ENCODE measurements at places on chromosomes 12 and 14.

DNA sequence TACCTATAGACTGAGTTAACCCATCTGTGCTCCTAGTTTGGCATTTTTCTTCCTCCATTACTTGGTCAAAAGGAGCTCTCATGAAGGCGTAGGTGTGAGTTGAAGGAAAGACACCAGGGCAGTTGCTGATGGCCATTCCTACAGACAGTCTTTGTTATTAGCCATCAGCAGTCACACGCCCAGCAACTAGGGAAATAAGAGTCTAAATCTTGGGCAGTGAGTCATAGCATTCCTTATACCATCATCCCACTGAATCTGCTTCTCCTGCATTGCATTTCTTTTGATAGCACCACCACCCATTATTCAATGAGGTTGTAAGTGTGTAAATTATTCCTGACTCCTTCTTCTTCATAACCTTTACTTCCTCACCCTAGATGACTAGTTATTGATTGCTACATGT, 150.9 kb upstream of the IGF1 start:
- peak; percentile 30 for DNase-seq

DNA sequence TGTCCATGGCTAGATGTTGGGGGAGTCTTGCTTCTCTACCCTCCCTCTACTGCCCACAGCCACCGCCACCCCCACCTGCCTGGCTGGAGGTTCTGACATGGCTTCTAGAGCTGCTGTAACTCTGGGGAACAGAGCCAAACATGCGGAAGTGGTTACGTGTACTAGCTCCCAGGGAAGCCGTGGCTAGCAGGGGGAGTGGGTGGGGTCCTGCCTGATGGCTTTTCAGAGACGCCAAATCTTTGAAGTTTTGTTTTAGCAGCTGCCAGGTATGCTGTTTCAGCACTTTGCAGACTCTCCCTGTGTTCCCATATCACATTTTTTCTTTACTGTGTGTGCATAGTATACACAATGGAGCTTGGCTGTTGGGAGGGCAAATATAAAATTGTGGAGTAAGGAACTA, 150.3 kb downstream of the TGFB3 start:
- DNase-seq, result no peak

DNA sequence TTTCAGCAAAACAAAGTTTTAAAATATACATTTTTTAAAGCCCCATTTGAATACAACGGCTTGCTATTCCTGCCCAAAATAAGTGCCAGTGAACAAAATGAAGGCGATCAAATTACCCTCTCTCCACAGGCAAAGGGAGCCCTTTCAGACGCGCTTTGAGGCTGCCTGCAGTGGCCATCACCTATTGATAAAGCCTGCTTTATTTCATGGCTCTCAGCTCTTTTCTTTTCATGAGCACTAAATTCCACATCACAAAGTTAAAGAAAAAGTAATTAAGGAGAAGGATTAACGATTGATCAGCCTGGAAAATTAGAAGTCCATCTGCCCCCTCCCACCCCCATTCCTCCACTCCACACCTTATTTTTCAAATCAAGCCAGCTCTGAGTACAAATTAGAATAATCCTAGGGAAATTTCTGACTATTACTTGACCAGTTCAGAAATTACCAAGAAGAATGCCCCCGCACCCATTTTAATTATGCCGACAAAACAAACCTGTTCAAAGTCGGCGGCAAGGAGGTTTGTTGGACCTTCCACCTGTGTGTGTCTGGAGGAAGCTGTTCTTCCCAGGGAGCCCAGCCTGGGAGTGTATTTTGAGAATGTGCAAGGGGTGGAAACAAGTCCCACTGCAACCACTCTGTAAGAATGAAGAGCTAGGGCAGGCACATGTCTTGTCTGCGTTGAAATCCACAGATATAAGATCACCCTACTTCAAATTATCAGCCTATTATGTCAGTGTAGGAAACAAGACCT, 64.2 kb upstream of the RIC8B start:
- DNase-seq, result no peak

DNA sequence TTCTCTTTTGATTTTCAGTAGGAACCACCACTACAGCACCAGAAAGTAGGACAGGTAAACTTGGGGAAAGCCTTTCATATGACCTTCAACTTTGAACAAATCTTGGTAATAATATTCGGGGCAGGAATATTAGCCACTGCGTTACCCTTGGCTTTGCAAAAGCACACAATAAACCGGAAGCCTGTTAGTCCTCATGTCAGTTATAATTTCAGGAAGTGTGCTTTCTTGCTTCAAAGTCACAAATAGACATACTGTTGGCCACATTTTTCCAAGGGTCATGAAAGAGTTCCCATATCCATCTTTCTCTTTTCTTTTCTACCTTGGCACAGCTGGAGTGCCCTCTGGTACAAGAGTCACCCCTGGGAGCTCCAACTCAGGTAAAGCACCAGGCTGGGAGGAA, 167.2 kb upstream of the CNTN1 start:
- no peak for DNase-seq

DNA sequence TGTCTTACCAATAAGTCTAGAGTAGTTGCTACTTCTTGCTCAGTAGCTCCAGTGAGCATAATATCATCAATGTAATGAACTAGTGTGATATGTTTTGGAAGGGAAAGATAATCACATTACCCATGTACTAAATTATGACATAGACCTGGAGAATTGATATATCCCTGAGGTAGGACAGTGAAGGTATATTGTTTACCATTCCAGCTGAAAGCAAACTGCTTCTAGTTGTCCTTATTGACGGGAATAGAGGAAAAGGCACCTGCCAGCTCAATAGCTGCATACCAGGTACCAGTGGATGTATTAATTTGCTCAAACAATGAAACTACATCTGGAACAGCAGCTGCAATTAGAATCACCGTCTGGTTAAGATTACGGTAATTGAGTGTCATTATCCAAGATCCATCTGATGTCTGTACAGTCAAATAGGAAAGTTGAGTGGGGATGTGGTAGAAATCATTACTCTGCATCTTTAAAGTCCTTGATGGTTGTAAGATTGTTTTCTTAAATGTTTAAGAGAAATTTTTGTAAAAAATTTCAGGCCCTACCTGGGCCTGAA, 100.0 kb upstream of the ARHGAP5 start:
- no peak for DNase-seq

DNA sequence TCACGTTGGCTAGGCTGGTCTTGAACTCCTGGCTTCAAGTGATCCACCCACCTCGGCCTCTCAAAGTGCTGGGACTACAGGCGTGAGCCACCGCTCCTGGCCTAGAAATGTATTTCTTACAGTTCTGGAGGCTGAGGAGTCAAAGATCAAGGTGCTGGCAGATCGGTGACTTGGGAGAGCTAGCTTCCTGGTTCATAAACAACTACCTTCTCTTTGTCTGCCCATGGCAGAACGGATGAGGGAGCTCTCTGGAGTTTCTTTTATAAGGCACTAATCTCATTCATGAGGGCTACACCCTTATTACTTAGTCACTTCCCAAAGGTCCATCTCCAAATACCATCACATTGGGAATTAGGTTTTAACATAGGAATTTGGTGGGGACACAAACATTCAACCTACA, 38.9 kb downstream of the SLC17A8 start:
- DNase-seq, result no peak

DNA sequence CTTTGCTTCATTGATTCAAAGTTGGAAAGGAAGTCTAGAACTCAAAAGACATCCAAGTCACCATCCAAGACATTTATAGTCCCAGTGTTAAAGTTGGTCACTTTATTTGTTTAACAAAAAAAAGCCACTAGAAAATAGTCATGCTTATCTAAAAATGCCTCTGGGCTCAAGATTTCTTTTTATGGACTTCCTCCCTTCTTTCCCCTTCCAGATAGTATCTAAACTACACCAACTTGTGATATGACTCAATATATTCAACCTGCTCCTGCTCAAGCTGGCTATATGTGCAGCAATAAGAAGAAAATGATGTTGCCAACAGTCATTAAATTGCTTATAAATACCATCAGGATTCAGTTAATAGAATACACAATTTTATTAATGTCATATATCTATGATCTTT, 1177.1 kb downstream of the FLRT2 start:
- DNase-seq, result no peak

- DNase-seq, result peak; percentile 18
Measured at GRCh38 chr12:72368298-72368697, 96.1 kb downstream of the TRHDE start.

DNA sequence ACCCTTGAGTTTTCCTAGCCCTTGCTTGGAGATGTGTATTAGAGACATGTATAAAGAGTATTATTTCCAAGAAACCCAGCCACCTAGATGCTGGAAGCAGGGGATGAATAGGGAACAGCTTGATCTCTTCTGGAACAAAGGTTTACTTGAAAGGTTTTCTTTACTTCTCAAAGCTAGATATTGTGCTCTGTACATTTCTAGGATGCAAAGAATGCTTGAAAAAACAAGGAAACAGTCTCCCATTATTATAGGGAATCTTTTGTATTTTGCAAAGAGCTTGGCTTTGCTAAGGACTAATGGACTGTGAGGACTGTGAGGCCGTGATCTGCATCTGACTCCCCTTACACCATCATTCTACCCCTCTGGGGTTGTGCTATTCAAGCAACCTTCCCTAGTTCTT, 77.9 kb downstream of the PRICKLE1 start:
- DNase-seq, result no peak

Data from Caki2 (cell line).